ENCODE measurements at places on chromosomes 2 and 18.

DNA sequence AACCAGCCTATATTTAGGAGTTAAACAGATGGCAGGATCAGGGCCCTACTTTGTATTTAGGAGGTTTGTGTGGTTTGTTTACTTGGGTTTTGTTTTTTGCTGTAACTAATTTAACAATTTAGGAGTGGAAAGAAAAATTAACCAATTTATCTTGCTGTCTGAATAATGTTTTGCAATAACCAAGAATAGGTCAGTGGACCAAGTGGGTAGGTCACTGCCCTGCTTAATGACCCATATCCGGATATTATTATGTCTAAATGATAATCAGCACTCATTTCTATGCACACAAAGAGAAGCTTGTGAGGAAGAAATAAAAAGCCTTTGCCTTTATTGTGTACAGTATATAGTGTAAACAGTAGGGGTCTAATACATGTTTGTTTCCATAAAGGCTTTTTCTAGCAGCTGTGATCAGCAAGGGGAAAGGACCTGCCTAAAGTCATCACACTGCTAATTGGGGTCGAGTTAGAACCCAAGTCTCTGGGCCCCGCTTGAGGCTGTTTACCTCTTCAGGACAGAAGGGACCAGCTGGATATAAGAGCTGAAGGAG is 76.6 kb downstream of the TGOLN2 start:
- no peak for DNase-seq

GRCh38 chr18:44731530-44732237 is 51.0 kb downstream of the SETBP1 start:
- no peak for DNase-seq

DNA sequence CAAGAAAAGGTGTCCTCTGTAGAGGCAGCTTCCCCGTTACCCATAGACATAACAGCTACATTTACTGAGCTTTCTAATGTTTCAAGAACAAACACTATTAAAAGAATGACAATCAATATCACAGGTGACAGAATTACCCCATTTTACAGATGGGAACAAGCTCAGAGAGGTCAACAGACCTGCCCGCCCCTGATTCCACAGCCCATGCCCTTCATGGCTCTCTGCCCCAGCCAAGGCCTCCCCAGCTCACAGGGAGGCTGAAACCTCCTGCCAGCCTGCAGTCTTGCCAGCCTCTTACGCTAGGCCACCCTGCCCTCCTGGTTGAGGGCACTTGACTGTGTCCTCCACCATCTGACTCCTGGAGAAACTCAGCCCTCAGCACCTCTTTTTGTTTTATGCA is 19.1 kb upstream of the SLC35F6 start:
- DNase-seq: no peak

GRCh38 chr2:38740851-38741731 is 10.1 kb downstream of the SRSF7 start:
- DNase-seq: no peak

- no peak for DNase-seq
Observed at GRCh38 chr18:79483971-79484491, 88.3 kb downstream of the NFATC1 start.

- DNase-seq: no peak
Observed at GRCh38 chr2:120219766-120220165, 3.4 kb downstream of the TMEM185B start.

DNA sequence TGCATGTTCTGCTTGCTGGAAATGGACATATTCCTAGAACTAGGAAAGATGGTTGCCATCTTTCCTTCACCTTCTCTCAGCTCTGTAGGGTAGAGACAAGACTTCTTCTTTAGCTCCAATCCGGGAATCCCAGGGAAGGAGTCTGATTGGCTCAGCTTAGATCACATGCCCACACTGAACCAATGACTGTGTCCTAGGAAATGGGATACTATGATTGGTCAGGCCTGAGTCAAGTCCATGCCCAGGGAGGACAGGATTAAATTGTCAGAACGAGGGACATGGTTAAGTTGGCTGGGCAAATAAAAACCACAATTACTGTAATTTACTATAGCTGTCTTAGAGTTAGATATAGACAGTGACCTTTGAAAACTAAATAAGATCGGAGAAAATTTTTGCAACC is 31.4 kb downstream of the SEMA4F start:
- DNase-seq: no peak

DNA sequence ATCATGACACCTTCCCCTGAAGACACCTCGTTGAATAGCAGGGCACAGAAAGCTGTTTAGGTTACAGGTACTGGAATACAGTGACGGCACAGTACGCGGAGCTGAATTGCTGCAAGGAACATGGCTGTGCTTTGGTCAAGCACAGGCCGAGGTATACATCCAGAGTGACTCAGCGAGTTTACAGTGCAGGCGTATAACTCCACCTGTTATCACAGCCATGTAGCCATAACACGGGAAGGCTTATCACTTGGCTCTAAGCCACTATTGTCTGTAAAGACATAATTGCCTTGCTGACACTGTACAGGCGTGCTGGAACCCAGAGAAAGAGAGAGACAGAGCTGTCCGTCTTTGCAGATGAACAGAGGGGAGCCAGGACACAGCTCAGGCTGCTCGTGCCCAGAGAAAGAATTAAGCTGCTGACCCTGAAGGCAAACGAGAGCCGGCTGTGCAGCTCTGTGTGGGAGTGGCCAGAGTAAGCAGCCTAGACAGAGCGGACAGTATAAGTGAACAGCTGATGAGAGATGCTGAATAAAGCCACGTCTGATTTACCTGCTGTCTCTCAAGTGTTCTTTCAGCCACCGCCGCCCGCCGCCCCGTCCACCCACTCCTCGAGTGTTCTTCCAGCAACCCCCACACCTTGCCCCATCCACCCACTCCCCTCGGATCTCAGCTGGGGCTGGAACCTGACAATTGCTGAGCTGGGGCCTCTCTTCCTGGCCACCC is 87.3 kb upstream of the PPP1CB start:
- DNase-seq: no peak

DNA sequence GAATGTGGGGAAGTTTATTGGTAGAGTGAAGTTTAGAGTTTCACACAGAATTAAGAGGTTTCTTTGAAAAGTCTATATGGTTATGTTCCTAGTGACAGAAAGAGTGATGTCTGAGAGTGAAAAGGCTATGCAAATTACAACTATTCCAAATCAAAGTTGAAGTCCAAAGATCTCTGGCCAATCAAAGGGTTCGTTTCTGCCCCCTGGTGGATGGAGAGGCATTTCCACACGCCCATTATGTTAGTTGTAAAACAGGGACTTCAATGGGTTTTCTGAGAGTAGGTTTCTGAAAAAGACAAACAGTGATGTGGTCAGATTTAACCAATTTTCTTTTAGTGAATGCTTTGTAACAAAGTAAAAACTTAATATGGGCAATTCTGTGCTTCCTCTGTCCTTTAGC is 441.5 kb upstream of the POU3F3 start:
- DNase-seq: no peak

DNA sequence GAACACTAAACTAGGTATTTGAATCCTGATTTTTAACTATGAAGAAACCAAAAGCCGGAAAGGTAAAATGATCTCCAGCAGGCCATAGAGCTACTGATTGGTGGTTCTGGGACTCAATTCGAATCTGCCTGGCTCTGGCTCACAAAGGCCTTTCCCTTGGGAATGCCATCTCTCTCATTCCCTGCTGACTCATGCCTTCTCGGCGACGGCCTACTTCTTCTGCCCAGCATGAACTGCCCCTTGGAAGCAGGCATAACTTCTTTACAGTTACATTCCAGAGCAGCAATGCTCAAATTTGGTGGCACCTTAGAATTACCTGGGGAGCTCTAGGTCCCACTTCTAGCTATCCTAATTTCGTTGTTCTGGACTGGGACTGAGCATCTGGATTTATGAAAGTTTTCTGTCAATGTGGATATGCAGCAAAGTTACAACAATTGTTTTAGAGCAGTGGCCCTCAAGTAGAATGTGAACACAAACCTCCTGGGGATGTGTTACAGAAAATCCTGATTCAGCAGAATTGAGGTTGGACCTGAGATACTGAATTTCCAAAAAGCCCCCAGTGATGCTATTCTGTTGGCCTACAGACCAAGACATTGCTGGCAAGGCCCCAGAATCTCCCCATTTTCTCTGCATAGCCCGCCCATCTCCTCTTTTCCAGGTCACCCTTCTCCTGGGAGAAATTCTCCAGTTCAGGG is 261.1 kb downstream of the CNTNAP5 start:
- DNase-seq: no peak

DNA sequence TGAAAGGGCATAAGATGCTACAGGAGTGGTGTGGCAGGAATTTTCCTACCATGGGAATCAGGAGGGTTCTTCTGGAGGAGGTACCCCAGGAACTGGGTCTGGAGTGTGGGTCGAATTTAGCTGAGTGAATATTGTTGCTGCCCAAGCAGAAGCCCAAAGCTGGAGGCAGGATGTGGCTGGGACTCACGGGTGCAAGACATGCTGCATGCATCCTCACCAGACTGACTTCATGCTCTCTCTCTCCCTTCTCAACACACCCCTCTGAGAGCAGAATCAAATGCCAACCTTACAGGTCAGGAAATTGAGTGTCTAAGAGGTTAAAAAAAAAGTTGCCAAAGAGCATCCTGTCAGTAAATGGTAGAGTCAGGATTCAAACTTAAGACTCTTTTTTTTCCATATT is 78.8 kb upstream of the TTC39C start:
- DNase-seq: no peak

DNA sequence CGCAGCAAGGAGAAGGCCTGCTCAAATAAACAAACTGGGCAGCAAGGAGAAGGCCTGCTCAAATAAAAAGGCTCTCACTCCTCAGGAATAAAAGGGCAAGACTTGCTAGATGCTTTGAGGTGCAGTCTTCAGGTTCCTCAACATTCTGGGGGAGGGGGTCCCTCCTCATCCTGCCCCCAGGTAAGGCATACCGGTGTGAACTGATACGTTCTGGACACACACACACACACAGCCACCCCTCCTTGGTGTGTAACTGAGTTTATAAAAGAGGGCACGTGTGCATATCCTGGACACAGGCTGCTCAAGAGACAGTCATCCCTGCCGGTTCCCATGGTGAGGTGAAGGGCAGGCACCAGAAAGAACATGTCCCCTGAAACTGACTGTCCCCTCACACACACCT is 4.5 kb downstream of the TEX261 start:
- DNase-seq: no peak
